ENCODE measurements at places on chromosomes 13 and 19.

DNA sequence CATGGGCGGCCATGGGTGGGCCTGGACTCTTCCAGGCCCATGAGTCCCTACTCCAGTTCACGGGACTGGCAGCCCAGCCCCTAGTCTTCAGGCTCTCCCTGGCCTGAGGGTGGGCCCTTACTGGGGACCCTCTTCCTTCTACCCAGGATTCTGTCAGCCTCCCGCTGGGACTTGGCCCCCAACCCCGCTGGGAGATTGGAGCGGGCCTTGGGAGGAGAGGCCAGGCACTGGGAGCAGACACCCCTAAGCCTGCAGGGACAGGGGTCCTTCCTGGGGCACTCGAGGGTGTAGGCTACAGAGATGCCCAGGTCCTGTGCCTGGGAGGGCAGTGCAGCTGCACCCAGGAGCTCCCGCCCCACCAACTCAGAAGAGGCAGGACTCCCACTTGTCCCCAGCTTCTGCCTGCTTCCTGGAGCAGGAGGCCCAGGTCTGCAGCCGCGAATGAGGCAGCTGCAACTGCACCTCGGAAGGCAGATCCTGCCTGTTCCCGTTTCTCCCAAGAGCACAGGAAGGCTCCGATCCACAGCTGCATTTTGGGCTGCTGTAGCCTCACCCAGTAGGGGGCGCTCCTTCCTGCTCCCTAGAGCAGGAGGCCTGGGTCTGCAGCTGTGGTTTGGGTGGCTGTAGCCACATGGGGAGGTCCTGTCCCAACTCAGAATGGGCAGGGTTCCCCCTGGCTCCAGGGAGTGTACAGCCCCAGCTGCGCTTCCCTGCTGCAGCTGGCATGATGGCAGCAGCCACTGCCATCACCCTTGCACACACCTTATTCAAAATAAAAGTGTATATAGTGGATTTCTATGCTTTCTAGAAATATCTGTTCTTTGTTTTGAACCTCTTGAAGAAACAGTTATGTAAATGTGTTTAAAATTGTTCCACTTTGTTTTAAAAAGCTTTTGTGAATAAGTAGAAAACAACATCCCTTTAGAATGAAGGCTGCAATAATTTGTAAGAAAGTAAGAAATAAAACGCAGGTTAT lies 46.8 kb downstream of the TEX26 start:
- peak; percentile 5 for DNase-seq

DNA sequence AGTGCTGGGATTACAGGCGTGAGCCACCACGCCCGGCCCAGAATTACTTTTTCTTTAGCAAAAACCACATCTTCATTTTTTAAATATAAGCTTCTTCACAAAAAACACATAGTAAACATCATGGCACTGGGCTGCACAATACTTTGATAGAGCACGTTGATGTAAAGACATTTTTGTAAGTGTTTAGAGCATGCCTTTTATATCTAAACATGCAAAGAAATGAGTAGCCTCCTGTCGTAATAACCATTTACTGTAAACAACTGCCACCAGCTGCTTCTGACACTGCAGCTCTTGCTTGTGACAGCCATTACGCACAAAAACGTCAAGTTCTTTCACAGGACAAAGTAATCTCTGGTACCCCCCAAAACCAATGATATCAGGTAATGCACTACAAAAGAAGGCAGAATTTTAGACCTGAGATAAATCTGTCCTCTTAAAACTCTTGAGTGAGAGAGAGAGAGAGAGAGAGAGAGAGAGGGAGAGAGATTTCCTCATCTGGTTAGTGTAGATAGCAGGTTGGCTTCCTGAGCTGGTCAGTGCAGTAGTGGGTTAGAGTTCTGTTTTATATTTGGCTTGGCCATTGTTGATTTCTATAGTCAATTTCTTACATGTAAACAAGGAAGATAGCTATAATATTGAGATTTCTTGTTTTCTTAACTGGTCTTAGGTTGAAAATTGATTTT lies 6.7 kb upstream of the ZNF548 start:
- DNase-seq: no peak

- DNase-seq: no peak
Measured at GRCh38 chr13:32035716-32036115, 4.1 kb downstream of the FRY start.

DNA sequence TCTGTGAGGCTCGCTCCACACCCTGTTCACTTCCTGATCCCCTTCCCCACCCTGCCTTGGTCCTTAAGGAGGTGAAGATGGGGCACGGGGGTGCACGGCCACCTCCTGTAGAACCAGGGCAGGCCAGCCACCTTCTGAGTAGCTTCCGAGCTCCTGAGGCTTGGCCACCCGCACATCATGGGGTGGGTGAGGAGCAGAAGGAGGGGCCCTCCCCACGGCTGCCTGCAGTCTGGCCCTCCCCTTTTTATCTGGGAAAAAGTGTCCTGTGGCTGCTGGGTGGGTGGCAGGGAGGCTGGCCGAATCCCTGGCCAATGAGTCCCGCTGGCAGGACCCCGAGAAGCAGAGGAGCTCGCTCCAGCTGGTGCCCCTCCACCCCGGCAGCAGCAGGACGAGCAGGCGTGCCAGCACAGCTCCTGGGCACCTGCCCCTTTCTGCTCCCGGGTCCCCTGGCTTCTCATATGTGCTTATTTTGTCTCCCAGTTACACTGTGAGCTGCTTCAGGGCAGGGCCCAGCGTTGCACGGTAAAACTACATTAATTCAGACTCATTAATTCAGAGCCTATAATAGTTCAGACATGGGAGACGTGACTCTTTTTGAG lies 135.0 kb downstream of the KDM4B start:
- DNase-seq: no peak

DNA sequence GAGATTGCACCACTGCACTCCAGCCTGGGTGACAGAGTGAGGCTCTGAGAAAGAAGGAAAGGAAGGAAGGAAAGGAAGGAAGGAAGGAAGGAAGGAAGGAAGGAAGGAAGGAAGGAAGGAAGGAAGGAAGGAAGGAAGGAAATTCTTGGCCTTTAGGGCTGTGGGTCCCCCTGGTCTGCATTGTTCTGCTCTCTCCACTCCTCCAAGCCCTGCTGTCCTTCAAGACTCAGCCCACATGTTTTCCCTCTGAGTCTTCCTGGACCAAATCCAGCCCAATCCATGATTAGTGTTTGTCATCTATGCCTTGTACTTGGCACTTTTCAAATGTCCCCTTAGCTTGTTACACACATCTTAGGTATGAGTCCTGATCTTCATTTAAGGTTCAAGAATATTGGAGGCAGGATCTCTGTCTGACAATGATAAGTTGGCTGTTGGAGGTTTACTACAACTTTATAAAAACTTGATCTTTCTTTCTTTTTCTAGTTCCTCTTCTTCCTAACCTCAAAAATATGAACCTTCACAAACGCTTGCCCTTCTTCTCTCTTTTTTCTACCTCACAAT lies 48.8 kb upstream of the INTS6 start:
- no peak for DNase-seq

DNA sequence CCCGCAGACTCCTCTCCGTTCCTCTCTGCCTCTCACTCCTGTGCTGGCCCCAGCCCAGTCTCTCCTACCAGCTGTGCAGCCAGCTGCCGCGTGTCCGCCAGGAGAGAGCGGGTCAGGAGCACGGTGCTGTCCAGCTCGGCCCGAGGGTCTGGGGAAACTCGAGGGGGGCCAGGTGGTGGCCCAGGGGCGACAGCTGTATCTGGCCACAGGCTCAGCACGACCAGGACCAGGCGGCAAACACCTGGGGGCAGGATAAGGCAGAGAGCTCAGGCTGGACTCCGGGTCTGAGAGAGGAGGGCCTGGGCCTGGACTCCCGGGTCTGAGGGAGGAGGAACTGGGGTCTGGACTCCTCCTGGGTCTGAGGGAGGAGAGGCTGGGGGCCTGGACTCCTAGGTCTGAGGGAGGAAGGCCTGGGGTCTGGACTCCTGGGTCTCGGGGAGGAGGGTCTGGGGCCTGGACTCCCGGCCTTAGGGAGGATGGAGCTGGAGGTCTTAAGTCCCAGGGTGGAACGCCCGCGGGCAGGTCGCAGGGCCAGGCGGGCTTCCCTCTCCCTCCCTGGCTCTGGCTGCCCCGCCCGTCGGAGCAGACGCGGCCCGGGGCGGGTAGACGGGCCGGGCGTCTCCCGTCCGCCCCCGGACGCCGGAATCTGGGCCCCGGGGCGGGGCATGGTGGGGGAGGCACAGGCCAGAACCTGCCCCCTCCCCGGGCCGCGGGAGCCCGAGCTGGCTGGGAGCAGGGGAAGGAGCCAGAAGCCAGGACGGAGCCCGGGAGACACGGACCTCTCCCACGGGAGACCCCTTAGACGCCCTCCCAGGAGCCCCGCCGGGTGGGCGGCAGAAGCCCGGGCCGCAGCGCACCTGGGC lies 1.3 kb downstream of the IL11 start:
- DNase-seq: no peak

DNA sequence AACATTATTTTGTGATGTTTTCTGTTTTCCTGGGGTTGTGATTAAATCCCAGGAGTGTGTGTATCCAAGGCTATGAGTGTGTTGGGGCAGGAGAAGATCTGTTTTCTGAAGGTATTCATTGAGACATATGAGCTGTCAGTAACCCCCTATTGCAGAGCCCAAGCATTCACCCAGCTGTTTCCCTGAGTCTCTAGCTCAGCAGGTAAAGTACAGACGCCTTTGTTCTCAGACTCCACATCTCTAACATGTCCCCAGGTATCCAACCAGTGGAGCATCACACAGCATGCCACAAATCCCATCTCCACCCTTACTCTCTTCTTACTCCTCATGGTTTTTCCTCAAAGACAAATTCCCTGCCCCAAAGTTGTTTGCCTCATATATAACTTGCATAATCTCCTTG lies 213.6 kb downstream of the PCDH20 start:
- no peak for DNase-seq

Data from activated CD4-positive, CD25-positive, alpha-beta regulatory T cell (primary cell).